SIG-M5 (cell line): ENCODE measurements at places on chromosomes 2 and 18.

GRCh38 chr2:134002921-134003320 is 251.0 kb upstream of the MGAT5 start:
- no peak for DNase-seq

DNA sequence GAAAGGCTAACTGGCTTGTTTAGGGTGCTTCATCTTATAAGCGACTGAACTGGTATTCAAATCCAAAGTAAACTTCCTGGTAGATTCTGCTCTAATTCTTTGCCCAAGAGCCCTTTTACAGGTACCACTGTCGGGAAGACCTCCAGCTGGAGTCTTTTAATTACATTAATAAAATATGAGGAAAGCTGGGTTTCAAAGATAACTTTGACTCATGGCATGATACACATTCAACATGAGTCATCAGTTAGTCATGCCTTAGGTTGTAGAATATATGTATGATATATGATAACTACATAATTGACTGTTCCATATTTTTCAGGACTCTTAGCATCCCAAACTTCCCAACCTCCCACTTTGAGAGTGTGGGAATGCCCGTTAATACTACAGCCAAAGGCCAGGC is 32.3 kb downstream of the ZCCHC2 start:
- DNase-seq, result no peak

DNA sequence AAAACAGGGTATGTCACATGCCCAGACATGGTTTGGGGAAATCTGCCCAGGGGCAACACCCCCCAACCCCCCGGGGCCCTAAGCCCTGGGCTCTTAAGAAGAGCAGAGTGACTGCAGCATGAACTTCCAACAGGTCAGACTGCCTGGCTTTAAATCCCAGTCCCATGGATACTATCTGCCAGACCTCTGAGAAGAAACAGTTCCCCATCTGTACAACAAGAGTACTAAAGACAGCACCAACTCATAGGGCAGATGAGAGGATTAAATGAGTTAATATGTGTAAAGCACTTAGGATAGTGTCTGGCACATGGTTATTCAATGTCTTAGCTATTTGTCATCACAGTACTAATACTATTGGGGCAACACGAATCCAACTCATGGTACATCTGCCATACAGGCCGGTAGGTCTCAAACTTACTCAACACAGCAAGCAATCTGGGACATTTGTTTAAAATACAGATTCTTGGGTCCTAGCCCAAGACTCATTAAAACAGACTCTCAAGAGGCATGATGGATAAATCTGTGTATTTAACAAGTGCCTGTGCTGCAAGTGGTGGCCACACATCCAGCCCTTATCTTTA is 23.4 kb downstream of the CDH2 start:
- DNase-seq, result no peak

DNA sequence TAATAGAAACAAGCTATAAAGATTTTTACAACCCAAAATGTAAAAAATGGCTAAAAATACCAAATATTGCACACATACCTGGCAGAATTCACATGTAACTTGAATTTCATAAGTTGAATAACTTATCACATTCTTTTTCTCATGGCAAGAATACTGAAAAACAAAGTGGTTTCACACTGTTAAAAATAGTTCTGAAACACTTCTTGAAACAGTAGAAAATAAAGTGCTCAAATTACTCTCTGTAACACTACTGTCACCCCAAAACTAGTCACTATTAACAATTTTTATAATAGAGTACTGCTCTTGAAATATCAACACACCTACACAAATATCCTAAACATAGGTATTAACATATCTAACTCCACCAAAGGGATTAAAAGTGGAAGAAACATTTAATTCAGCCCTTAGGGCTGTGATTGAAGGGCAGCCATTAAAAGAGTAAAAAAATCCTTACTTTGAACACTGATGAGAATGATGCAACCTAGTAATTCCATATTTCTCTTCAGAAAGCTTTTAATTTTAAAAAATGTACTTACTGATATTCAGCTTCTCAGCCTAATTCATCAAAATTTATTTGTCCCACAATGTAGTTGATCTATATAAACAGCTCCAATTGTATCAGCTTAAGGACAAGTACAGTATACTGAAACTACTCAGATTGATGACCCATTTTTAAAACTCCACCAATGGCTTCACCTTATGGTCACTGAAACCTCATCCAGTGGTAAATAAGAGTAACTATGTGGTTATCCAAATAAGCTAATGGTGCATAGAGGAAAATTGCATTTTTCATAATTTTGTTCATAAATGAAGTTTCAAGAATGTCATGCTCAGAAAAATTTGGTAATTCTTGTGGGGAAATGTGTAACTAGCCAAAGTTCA is 31.4 kb downstream of the ATF2 start:
- DNase-seq, result no peak

DNA sequence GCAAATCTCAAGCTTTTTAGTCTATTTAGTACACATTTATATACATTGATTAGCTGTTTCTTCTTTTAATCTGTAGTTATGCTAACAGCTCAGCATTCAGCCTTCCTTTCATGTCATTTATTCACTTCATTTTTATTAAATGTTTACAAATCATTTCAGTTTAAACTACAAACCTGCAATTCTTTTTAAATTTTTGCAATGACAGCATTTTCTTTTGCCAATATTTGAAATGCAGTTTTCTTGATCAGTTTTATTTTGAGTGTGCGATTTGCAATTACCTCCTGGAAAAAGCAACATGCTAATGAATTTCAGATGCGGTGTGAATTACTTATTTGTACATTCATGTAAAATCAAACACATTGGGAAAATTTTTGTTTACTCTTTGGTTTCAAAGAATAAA is 13.5 kb downstream of the EFEMP1 start:
- DNase-seq, result no peak

- peak; percentile 87 for DNase-seq
These were observed 98.6 kb downstream of the IRS1 start for GRCh38 chr2:226701052-226701451.

- no peak for DNase-seq
These were observed 54.4 kb upstream of the CELF4 start for GRCh38 chr18:37619964-37620363.

GRCh38 chr2:54457323-54458023 is 1.3 kb downstream of the SPTBN1 start:
- DNase-seq, result no peak

GRCh38 chr2:70042246-70042645 is 45.0 kb upstream of the PCBP1 start:
- DNase-seq, result no peak

DNA sequence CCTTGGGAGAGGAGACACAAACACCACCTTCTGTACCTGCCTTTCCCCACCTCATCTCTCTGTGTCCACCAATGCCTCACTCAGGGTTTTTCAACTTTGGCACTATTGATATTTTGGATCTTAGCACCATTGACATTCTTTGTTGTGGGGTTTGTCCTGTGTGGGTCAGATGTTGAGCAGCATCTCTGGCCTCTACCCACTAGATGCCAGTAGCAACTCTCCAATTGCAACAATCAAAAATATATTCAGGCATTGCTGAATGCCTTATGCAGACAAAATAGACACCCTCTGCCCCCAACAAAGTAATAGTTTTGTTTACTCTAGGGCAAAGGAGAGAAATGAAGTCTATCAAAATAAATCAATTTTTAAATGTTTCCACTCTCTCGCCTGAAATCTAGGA is 1384.3 kb upstream of the NXPH2 start:
- no peak for DNase-seq

GRCh38 chr2:217551252-217551899 is 451.4 kb downstream of the TNS1 start:
- DNase-seq, result no peak

DNA sequence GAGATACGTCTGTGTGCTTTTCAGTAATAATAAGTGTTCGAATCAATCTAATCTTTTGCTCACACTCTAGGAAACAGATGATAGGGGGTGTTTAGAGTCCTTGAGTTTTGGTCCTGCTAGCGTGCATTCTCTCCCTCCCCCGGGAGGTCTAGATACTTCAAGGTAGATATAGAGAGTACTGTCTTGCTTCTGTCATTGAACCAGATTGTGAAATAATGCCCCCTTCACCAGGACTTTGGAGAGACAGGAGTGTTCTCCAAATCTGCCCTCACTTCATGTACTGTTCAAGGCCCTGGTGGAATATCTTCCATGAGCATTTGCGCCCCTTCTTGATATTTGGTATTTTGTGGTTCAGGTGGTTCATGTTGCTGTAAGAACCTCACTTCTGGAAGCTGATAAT is 59.4 kb upstream of the MGAT5 start:
- DNase-seq, result no peak

GRCh38 chr2:1787755-1788477 is 43.6 kb upstream of the PXDN start:
- no peak for DNase-seq

DNA sequence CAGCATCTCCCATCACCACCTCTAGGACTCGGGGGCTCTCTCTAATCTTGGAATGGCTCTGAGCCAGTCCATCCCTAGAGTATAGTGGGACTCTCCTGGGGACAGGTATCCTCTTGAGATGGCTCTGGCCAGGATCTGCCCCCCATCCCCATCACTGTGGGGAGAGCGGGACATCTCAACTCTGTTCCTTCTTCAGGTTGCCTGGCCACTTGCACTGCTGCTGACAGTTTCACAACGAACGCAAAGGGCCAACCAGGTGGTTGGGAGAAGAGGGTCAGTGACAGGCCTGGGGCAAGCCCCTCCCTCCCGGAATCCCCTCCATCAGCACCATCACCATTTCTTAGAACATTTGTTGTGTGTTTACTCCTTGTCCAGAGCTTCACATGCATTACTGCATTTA is 62.6 kb downstream of the CIB4 start:
- DNase-seq, result no peak

DNA sequence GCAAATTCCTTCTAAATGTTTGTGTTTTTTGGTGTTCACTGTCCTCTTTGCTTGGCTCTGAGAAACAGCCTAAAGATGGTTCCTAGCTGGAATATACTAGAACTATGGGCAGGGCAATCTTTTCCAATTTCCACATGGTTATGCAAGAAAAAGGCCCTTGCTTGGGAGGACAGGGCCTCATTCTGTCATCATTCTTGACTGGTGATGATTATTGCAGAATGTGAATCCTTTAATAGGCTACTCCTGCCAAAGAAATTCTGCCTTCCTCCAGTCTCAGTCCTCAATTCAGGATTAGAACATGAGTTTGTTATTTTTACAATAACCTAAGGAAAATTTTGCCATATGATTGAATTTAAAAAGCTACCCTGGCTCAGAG is 218.7 kb downstream of the HNMT start:
- no peak for DNase-seq

- DNase-seq, result no peak
These were observed 54.1 kb upstream of the MEX3C start for GRCh38 chr18:51251625-51252024.
